ENCODE measurements at places on chromosomes 5 and 9.

- no peak for DNase-seq
These were observed 194.8 kb upstream of the SLC30A5 start for GRCh38 chr5:68898951-68899471.

DNA sequence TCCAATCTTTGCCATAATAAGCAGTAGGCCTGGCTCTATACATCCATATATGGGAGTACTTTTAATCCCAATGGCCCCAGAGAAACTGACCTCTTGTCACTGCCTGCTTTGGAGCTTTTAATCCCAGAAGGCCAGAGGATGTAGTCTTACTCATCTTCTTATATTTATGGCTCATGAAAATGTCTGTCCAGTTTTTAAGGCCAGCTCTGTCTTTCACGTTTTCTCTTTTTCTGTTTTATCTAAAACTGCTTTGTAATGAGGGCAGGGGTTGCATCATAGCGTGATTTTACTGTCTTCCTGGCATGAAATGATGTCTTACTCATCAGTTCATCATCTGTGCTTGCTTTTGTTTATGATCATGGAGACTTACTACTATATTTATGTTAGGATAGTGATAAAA lies 1094.9 kb downstream of the MAT2B start:
- DNase-seq, result no peak

GRCh38 chr9:137482094-137482781 lies 23.1 kb upstream of the NSMF start:
- peak; percentile 72 for DNase-seq

- DNase-seq, result no peak
These were observed 129.1 kb upstream of the MEF2C start for GRCh38 chr5:89011778-89012711.

DNA sequence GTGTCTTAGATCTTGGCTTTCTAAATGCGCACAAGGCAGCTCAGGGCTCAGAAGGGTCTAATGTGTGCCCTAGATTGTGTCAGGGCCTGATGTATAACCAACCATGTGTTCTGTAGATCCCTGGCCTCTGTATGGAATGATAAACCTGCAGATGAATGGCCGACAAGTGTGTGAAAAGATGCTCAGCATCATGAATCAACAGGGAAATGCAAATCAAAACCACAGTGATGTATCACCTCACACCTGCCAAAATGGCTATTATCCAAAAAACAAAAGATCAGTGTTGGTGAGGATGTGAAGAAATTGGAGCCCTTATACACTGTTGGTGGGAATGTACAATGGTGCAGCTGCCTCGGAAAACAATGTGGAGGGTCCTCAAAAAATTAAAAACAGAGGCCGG lies 489.8 kb downstream of the SEMA5A start:
- no peak for DNase-seq

GRCh38 chr5:135944967-135945560 lies 9.7 kb downstream of the LECT2 start:
- peak; percentile 87 for DNase-seq

DNA sequence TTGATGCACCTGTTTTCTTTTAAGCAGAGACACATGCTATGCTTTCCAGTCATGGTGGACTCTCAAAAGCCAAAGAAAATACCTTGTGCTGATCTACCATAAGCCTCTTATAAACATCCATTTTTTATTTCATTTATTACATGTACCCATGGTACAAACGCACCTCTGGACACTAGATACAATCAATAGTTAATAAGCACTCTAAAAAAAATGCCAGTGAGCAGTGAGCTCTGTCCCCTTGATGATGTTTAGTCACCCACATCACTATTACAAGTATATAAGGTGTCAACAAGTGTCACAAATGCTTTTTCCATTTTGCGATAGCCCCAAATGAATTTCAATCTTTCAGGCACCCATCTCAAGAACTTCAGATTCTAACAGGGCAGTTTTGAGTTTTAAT lies 5.9 kb downstream of the KLF4 start:
- no peak for DNase-seq

- DNase-seq, result no peak
These were observed 10.9 kb upstream of the ZDHHC11 start for GRCh38 chr5:861442-862366.

DNA sequence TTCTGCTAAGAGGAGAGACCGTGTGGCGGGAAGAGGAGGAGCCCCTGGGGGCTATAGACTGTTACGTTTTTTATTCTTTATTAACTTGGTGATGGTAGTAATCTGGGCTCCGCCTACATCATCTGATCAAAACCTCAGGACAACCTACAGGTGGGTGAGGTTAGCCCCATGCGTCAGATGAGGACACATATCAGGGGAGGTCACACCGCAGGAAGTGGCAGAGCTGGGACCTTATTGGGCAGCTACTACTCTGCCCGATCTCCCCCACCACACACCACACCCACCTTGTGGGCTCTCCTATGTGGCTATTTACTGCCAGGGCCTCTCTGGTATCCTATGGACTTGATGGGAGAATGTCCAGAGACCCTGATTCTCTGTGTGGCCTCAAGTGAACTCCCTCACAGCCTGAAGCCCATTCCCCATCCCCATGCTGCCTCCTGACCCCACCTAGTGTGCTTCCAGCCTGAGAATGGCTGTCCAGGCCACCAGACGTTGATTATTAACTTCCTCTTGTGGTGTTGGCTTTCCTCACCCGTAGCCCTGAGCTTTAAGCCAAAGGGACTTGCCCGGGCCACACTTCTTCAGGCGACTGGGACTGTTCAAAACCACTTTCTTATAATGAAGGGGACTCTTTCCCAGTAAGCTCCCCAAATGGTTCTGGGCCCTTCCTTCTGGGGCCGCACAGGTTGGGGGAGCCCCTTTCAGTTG lies 8.2 kb downstream of the UNC5A start:
- no peak for DNase-seq

DNA sequence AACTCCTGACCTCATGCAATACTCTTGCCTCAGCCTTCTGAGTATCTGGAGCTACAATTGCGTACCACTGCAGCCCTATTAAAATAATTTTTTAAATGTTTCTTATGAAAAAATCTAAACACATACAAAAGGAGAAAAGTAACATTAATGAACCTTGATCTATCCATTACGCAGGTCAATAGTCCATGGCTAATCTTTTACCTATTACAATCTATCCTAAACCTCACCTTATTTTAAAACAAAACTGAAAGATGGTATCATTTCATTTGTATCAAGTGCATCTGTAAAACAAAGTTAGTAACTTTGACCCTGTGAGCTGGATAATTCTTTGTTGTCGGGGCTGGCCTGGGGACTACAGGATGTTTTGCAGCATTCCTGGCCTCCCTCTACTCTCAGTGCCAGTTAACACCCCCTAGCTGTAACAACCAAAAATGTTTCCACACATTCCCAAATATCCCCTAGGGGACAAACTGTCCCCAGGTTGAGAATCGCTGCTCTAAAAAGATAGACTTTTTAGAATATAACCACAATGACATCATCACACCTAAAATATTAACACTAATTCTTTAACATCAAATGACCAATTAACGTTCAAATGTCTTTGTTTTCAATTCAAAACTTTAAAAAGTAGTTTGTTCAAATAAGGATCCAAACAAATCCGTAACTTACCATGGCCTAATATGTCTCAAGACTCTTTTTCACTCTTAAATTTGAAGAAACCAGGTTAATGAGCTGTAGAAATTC lies 54.8 kb downstream of the RNF38 start:
- DNase-seq, result peak; percentile 12

- DNase-seq, result no peak
These were observed 68.2 kb upstream of the RAD23B start for GRCh38 chr9:107214915-107215314.

DNA sequence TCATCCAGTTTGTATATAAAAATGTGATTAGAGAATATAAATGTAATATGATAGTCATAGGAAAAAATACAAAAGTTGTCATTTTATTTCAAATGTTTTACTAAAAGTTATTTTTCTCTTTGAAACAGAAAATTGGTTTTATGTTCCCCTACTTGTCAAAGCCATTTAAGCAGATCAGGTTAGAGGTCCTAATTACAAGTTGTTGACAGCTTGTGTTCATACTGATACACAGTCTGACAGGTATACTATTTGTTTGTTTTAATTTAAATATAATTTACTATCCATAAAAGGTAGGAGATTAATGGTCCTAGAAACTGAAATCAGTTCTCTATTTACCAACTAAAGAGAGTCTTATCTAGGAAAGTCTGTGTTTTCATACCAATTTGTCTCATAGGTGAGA lies 250.4 kb upstream of the TMEM161B start:
- DNase-seq, result no peak

GRCh38 chr9:116873937-116874914 lies 187.1 kb downstream of the TRIM32 start:
- DNase-seq, result no peak

DNA sequence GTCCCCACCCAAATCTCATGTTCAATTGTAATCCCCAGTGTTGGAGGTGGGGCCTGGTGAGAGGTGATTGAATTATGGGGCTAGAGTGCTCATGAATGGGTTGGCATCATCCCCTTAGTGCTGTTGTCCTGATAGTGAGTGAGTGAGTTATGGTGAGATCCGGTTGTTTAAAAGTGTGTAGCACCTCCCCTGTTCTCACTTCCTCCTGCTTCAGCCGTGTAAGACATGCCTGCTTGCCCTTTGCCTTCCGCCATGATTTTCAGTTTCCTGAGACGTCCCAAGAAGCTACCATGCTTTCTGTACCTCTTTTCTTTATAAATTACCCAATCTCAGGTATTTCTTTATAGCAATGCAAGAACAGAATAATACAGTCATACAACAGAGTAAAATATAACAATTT lies 742 bp upstream of the LECT2 start:
- no peak for DNase-seq

- DNase-seq, result peak; percentile 46
These were observed at the start of gene AGPAT2 for GRCh38 chr9:136686794-136687711. Gene AGPAT2, minus strand, starts transcription at chr9:136687457. Its CDS starts 100 bp downstream, at chr9:136687357.

GRCh38 chr5:119270960-119271757 lies 84.7 kb upstream of the TNFAIP8 start:
- no peak for DNase-seq

DNA sequence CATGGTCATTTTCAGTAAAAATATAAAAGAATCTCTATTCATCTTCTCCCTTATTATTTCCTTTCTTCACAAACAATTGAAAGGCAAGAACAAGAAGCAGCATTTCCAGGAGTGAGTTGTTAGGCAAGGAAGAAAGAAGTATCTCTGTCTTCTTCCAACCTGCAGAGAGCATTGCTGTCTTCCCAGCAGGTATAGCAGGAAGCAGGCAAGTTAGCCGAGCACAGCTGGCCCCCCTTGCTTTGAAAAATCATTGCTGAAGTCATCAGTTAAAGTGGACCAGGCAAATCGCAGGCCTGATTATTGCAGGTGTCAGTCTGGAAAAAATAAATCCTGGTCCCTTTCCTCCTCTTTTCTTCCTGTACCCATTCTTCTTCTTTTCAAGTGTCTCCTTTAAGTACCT lies 353.1 kb upstream of the BRINP1 start:
- no peak for DNase-seq

GRCh38 chr9:117555964-117556629 lies 141.2 kb upstream of the ASTN2 start:
- DNase-seq, result peak; percentile 87

DNA sequence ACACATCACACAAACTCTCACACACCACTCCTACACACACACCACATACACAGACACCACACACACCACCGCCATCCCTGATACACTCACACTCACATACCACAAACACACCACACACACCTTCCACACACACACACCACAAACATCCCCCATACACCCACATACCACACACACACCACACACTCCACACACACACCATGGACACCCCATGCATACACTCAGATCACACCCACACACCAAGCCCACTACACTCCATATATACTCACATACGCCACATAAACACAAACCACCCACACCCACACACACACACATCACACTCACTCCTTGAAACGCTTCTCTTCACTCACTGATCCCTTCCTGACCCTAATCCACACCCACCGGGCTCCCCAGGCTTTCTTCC lies 9.1 kb upstream of the ANKRD18A start:
- DNase-seq, result no peak

GRCh38 chr9:99264070-99264680 lies 42.1 kb downstream of the SEC61B start:
- DNase-seq, result peak; percentile 56

GRCh38 chr9:110468950-110469349 lies 110.6 kb downstream of the SVEP1 start:
- no peak for DNase-seq

GRCh38 chr5:151086905-151087360 lies 6.1 kb upstream of the TNIP1 start:
- DNase-seq, result no peak

- no peak for DNase-seq
These were observed 26.2 kb downstream of the RAD23B start for GRCh38 chr9:107309271-107309670.

DNA sequence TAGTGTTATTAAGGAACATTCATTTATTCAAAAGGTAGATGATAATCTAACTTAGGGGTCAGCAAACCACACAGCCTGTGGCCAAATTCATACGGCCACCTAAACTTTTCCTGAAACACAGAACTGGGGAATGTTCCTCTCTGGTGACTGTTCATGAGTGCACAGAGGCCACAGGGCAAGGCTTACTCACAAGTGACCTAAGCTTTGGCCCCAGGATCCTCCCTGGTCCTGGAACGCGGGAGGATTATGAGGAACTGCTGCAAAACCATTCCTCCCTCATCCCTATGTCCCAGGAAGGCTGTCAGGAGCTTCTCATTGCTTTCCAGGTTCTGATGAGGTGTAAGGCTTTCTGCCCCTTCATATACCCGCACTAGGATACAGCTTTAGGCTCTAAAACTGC lies 397.6 kb downstream of the SEMA5A start:
- no peak for DNase-seq

DNA sequence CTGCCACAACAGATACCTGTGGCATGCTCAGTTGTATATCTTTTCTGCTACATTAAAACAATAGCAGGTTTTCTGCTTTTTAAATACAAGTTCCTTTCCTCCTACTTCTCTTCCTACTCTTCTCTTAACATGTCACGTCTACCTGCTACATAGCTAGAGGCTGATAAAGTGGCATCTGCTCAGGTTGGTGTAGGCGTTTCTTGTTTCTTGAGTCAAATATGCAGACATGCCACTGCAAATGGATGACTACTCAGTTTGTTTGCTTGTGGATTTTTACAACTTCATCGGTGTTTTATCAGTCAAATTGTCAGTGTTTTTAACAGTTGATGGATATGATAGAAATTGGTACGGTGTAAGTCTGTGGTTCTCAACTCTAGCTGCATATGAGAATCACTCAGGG lies 525.7 kb downstream of the TLE4 start:
- no peak for DNase-seq

GRCh38 chr5:132506094-132506692 lies 15.6 kb upstream of the IRF1 start:
- DNase-seq, result peak; percentile 71

GRCh38 chr5:129046151-129046550 lies 48.4 kb upstream of the ISOC1 start:
- DNase-seq, result no peak

- DNase-seq, result peak; percentile 58
These were observed 344.9 kb downstream of the SEMA5A start for GRCh38 chr5:9201011-9201410.

DNA sequence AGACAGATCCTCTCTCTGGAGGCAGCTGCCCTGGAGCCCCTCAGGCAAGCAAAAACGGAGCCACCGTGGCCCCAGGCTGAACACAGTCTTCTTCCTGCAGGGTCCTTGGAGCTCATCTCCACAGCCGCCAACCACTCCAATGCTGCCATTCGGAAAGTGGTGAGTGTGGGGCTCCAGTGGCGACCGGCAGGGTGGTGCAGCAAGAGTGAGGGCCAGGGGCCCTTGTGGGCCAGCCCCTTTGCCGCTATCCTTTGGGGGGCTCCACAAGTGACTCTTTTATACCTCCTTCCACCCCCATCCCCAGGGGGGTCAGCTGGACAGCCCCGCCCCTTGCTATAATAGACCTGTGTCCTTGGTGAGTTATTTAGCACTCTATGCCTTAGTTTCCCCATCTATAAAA lies 47.4 kb upstream of the SUSD3 start:
- no peak for DNase-seq

All from SK-MEL-5 (cell line).